ENCODE measurements at places on chromosomes 2 and 18. TPM values are rescaled to one million over a fixed set of nuclear protein-coding genes. Genes with fewer than 3 reads are reported as not detected.

Gene UGT1A4
- not detected for total RNA-seq

GRCh38 chr18:56902653-56903052 lies 244.2 kb upstream of the BOD1L2 start:
- no peak for DNase-seq

GRCh38 chr2:43885132-43885632 lies 46.4 kb downstream of the ABCG8 start:
- no peak for DNase-seq

DNA sequence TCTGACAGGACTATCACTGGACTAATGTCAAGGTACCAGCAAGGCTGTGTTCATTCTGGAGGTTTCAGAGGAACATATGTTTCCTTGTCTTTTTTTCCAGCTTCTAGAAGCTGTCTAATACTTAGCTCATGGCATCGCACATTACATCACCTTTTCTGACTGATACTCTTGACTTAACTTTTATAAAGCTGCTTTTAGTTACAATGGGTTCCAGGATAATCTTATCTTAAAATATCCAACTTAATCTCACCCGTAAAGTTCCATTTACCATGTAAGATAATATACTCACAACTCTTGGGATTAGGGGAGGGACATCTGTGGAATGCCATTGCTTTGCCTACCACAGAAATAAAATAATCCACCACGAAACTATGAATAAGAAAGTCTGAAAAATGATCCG lies 394.2 kb downstream of the CDH19 start:
- no peak for DNase-seq

GRCh38 chr2:11175293-11175795 lies 20.1 kb downstream of the SLC66A3 start:
- no peak for DNase-seq

Gene KYNU
- total RNA-seq: not detected

GRCh38 chr2:86135653-86136052 lies 29.6 kb downstream of the PTCD3 start:
- no peak for DNase-seq

DNA sequence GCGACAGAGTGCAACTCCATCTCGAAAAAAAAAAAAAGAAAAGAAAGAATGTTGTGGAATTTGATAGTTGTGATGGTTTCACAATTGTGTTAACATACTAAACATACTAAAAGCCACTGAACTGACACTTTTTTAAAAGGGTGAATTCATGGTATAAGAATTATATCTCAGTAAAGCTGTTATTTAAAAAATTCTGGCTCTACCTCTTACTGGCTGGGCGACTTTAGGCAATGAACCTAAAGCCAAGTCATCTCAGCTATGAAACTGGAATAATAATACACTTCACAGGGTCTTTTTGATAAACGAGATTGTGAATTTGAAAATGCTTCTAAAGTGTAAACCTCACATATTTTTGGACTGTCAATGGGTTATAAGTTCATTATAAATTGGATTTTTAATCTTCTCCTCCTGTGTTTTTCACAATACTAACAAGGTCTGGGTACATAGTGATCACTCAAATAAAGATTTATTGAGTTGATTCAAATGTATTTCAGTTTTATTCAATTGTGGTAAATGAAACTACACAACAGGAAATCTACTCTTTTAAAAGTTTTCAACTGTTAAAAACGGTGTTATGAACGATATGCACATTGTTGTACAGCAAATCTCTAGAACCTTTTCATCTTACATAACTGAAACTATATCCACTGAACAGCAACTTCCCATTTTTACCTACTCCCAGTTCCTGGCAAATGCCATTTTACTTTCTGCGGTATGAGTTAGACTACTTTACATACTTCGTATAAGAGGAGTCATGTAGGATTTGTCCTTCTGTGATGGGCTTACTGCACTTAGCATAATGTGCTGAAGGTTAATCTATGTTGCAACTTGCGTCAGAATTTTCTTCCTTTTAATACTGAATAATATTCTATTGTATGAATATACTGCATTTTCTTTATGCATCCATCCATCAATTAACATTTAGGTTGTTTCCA lies 43.0 kb upstream of the GTF2A1L start:
- no peak for DNase-seq

GRCh38 chr2:62074233-62074632 lies 121.7 kb upstream of the B3GNT2 start:
- no peak for DNase-seq

DNA sequence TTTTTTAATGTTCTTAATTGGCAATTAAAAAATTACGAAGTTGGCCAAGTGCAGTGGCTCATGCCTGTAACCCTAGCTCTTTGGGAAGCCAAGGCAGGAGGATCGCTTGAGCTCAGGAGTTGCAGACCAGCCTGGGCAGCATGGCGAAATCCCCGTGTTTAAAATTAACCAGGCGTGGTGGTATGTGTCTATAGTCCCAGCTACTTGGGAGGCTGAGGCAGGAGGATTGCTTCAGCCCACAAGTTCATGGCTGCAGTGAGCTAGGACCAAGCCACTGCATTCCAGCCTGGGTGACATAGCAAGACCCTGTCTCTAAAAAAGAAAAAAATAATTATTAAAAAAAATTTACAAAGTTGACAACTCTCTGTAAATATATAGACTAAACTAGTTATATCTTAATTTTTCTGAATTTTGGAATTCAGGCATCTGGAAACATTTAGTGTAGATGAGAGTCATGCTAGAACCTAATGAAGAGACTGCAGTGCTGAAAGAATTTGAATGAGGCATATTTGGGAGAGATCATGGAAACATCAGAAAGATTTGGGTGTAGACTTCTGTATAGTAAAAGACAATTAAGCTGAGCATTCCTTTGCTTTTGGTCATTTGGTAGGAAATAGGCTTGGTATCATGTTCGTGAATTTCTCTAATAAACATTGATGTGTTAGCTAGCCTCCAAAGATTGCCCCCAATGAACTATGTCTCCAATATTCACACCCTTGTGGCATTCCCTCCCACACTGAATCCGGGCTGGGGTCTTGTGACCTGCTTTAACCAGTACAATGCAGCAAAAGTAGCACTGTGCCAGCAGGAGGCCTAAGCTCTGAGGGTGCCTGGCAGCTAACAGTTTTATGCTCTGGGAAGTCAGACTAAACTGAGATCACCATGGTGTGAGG lies 4.2 kb upstream of the ROCK1 start:
- DNase-seq: no peak

Gene DHRS9
- not detected for total RNA-seq

Gene SERPINB12
- not detected for total RNA-seq

Gene FAM210A
- total RNA-seq: 22.4 TPM

DNA sequence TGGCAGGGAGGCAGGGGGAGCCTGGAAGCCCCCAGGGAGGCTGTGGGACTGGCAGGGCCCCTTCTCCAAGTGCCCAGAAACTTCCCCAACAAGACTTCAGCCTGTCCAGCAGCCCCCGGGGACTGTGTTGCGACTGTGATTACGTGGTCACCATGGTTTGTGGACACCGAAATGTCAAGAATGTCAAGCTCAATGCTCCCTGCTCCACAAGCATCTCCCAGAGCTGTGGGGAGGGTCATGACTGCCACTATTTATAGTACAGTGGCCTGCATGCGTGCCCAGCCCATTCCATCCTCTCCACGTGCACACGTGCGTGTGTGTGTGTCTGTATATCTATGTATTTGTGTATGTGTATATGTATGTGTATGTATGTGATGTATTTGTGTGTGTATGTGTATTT lies 93.8 kb upstream of the MBOAT2 start:
- no peak for DNase-seq

DNA sequence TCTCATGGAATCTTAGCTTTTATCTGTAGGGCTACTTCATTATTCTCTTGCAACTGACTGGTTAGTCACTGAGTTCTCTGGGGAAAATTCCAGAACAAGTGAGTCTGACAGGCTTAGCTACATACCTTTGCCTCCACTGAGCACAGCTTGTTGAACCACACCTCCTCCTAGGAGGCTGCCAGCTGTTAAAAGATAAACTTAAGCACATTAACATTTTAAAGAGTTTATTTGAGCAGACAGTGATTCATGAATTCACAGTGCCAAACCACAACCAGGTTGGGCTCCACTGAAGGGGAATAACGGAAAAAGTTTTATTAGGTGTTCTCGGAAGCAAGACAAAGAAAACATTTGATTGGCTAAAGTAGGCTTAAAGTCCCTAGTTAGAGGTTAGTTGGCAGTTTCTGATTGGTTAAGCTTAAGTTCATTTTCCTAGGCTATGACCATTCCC lies 12.5 kb upstream of the SLC38A11 start:
- no peak for DNase-seq

Gene TP53I3
- total RNA-seq: 2.7 TPM

GRCh38 chr2:192060161-192060560 lies 134.6 kb downstream of the TMEFF2 start:
- no peak for DNase-seq

DNA sequence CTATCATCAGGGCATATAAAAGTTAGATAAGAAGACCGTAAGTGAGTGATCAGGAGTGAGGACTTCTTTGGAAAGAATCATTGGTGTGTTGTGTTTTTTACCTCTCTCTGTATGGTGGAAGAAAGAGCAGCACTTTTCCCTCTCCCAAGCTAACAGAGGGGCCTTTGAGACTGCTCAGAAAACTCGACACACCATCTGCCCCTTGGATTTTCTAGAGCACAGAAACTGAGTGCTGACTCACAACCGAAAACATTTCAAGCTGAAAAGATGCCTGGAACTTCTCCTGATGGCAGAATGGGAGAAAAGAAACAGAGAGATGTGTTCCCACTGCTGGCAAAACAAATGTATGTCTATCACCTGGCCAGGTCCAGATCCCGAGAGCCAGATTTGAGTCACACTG lies 156.6 kb downstream of the DNAH7 start:
- DNase-seq: no peak

Gene GPR155
- total RNA-seq: 10.5 TPM

DNA sequence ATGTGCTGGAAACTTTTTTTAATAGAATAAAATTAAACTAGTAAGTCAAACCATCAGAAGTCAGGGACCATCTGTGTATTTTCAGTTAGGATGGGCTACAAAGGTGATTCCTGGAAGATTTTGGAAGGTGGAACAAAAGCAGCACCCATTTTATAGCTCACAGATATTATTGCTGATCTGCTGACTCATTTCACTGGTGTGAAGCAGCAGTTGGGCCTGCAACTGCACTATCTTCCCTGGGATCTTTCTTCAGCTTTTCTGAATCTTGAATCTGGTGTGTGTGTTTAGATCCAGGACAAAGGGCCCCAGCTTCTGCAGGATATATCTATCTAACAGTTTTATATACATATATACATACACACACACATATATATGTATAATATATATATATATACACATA lies 35.6 kb upstream of the BCL11A start:
- DNase-seq: no peak

Gene PER2
- total RNA-seq: 8.7 TPM

GRCh38 chr18:79986726-79987125 lies 1.6 kb downstream of the TXNL4A start:
- no peak for DNase-seq

- DNase-seq: no peak
These were observed 47.4 kb upstream of the KIDINS220 start for GRCh38 chr2:8884812-8885211.

Gene IL1F10
- not detected for total RNA-seq

DNA sequence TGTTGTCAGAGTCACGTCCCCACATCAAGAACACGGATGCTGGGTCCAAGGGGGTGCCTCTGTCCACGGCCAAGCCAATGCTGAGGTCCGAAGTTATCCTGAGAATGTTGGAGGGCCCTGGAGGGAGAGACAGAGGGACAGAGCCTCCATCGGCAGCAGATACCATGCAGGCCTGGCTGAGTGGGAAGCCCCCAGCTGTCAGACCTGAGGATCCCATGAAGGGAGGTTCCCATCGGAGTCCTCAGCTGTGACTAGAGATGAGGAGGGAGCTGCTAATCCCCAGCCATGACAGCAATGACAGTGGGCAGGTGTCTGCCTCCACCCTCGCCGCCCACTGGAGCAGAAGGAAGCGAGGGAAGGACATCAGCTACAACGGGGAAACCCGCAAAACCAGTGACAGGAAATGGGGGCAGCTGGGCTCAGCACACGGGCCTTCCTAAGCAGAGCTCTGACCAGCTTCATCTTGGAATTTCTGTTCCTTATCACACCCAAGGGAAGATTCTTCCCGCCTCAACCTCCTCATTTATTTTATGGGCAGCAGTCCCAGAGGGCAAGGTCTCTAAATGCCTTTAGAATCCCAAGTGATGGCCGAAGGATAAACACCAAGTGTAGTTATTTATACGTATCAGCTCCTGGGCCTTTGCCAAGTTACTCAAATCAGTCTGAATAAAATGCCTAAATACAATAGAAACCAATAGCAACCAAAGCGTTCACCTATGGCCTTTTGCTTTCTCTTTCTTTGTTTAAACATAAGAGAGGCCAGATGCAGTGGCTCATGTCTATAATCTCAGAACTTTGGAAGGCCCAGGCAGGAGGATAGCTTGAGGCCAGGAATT lies 32.2 kb downstream of the FAM178B start:
- DNase-seq: peak; percentile 43

Gene GTF2A1L
- not detected for total RNA-seq

Gene CRYGD
- total RNA-seq: not detected

GRCh38 chr2:83991992-83992391 lies 467.1 kb downstream of the SUCLG1 start:
- DNase-seq: no peak

Gene SLC16A14
- 0.55 TPM for total RNA-seq

DNA sequence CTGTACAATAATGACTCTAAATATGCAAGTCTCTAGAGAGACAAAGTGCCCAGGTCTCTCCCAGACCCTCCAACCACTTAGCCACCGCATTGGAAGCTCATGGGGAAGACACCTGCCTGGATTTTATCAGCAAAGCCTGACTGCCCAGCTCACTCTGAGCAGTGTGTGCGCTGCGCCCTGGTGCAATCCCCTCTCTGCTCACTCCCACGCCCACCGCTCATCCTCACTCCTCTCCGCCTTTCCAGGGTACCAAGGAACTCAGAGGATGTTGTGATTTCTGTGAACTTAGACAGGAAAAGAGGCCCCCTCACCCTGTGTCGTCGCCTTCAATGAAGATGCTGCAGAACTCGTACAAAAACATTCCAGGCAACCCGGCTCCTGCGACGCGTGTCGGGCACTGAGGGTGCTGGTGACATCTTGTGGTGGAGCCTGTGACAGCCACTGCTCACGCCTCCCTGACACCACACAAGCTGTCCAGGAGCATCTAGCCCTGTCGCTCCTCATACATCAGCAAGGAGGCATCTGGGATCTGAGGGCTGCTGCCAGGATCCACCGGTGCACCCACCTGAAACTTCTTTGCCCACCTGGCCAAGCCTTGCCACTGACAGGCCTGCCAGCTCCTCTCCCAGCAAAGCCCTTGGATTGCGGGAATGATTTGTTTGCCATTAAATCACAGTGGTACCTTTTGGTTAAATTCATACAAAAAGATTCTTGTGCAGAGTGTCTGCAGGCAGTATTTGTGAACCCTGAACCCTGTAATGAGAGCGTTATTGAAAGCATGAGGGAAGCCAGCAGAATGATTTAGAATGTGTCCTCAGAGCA lies 220.4 kb downstream of the ZNF516 start:
- no peak for DNase-seq

GRCh38 chr2:223729781-223730180 lies 107.6 kb downstream of the AP1S3 start:
- DNase-seq: no peak

- no peak for DNase-seq
These were observed 70.3 kb upstream of the SNTG2 start for GRCh38 chr2:880201-880970.

- no peak for DNase-seq
These were observed 100.3 kb downstream of the MCFD2 start for GRCh38 chr2:46815121-46815802.

All from activated CD4-positive, alpha-beta memory T cell treated with anti-CD3 and anti-CD28 coated beads, Interleukin-2, amount 10 ng/mL, durations not matched to agents 7 days and 5 days (primary cell).